Memory B cell (primary cell): ENCODE measurements at places on chromosomes 16 and 17.

GRCh38 chr16:78890373-78890895 lies 710.1 kb downstream of the MAF start:
- DNase-seq: no peak

DNA sequence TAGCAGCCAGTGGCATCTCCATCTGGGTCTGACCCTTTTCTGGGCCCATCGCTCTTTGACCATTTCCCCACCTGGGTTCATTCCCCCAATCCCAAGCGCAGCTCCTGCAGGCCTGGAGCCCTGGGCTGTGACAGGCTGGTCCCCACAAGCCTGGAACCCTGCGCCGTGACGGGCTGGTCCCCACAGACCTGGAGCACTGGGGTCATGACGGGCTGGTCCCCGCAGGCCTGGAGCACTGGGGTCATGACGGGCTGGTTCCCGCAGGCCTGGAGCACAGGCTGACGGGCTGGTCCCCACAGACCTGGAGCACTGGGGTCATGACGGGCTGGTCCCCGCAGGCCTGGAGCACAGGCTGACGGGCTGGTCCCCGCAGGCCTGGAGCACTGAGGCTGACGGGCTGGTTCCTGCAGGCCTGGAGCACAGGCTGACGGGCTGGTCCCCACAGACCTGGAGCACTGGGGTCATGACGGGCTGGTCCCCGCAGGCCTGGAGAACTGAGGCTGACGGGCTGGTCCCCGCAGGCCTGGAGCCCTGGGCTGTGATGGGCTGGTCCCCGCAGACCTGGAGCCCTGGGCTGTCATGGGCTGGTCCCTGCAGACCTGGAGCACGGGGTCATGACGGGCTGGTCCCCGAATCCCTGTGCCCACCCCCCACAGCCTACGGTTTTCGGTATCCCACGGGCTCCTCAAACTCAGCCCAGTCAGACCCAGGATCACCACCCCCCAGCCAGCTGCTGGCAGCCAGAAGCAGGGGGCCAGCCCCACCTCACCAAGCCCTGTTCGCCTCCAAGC lies 16.6 kb downstream of the TMC6 start:
- no peak for DNase-seq

GRCh38 chr16:56279132-56279531 lies 87.8 kb downstream of the GNAO1 start:
- no peak for DNase-seq

GRCh38 chr16:1117176-1117900 lies 21.3 kb upstream of the C1QTNF8 start:
- no peak for DNase-seq

DNA sequence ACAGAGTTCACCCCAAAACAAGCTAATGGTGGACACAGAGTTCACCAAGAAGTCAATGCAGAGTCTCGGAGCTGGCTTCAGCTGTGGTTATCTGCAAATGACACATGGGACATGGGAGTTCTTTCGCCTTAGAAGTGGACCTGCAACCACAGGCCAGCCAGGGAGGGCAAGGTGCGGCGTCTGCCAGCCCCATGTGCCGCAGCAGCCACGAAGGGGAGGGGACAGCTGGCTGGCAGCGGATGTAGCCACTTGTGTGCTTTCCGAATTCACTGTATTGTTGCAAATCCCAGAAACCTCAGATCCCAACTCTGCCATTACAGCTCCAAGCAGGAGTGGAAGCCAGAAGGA lies 24.8 kb downstream of the LMF1 start:
- DNase-seq: no peak

- DNase-seq: no peak
Observed at GRCh38 chr16:54373534-54374520, 87.2 kb upstream of the IRX3 start.

DNA sequence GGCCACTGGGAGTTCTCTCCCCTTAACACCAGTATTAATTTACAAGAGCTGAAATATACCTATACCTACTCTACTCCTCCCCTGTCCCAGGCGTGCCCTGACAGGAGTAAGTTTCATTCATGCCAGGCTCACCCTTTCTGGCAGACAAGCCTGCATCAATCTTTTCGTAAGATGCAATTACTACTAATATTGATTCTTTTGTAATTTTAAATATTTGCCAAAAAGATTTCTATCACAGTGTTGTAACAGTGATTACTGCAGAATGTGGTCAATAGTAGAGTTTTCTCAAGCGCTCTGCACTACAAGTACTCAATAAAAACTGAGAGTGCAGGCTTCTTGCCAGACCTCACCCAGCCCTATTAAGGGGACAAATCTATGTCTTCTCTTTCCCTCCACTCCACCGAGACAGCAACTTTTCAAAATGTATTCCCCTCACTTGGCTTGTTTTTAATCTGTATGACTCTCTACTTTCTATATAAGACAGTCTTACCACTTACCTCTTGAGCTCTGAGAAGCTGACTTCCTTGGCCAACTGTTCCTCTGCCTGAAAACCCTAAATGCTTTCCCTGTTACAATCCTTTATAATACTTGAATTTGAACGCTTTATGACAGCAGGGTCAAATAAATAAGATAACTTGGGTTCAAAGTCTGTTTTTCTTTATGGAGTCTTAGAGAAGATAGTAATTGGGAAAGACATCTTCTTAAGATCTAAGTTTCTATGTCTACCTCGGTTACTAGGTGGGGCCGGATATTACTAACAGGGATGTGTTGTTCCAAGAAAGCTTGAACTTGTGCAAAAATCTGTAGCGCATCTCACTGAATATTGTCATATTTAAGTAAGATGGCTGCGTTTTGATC lies at the start of gene TMIGD1:
TSS of gene TMIGD1 (minus strand) at position 555 of the 858 bp plus-strand sequence. CDS start 1,924 bp downstream, outside the sequence.
- DNase-seq: no peak

DNA sequence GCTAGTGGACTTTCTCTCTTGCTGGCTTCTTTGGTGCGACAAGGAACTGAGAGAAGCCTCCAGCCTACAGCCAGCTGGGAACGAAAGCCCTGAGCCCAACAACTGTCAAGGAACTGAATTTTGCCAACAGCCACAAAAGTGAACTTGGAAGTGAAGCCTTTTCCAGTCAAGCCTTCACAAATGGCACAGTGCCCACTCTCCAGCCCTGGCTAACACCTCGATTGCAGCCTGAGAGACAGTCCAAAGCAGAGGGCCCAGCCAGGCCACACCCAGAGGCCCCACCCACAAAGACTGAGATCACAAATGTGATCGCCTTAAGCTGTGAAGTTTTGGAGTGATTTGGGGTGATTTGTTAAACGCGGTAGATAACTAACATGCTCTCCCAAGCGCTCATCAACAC lies 244.6 kb upstream of the SDK2 start:
- no peak for DNase-seq

DNA sequence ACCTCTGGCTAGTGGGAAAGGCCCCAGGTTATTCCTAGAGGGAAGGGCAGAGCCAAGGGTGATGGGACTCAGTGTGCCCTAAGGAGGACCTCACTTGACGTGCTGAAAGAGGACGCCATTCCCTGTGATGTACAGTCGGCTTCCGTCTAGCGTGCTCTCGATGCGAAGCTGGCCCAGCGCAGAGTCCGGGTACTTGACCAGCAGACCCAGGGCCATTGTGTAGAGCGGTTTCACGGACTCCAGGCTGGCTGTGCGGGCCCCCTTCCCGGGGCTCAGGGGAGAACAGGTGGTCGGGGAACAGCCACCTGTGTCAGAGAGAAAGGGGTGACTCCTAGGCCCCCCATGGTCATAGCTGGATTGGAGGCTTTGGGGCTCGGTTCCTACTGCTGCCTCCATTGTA lies 19.9 kb downstream of the PLEKHG4 start:
- DNase-seq: no peak

DNA sequence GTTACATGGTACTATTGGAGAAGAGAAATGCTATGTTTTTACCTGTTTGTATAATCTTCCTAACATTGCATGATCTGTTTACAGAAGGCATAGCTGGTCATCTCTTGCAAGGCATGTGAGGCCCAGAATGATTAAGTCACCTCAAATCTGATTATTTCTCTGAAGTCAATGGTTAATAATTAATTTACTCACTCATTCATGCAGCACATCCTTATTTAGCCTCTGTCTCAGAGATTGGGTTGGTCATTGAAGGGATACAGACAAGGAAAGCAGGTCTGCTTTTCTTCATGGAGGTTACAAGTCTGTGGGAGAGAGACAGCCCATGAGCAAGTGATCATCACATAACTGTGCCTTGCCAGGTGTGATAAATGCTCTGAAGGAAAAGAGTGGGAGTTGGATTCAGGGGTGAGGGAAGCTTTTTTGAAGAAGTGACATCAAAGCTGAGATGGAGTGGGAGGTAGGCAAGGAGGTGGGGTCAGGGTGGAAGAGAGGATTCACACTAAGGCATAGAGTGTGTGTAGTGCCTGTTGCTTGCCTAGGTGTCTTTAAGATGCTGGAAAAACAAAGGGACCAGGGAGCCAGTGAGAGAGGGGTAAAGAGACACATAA lies 16.3 kb upstream of the RBFOX1 start:
- no peak for DNase-seq
